Breast epithelium (tissue), 4 donors: ENCODE measurements at places on chromosomes 16 and 17. TPM values are rescaled to one million over a fixed set of nuclear protein-coding genes. Genes with fewer than 3 reads are reported as not detected.

- no peaks in the 10 kb centered on the region for H3K27me3 ChIP-seq
- no peak overlapping the region for H3K27ac ChIP-seq
- DNase-seq = no peak
- H3K36me3 ChIP-seq = no peaks in the 10 kb centered on the region
- no peak overlapping the region for H3K4me3 ChIP-seq
Measured at GRCh38 chr17:37710344-37710886, 34.4 kb downstream of the HNF1B start.

- H3K27me3 ChIP-seq = no peaks in the 10 kb centered on the region
- H3K27ac ChIP-seq = no peak overlapping the region
- H3K4me3 ChIP-seq = no peak overlapping the region
- H3K4me1 ChIP-seq = no peaks in the 10 kb centered on the region
Measured at GRCh38 chr17:78568494-78569115, 8.6 kb downstream of the DNAH17 start.

GRCh38 chr16:88596483-88596882 lies 26.3 kb downstream of the ZC3H18 start:
- no peaks in the 10 kb centered on the region for H3K4me1 ChIP-seq
- no peak for DNase-seq
- no peaks in the 10 kb centered on the region for H3K27me3 ChIP-seq
- no peaks in the 10 kb centered on the region for H3K36me3 ChIP-seq
- no peak overlapping the region for H3K4me3 ChIP-seq
- no peak overlapping the region for H3K27ac ChIP-seq

- no peaks in the 10 kb centered on the region for H3K27me3 ChIP-seq
- peak overlapping the region; percentile 68 for H3K27ac ChIP-seq
- no peaks in the 10 kb centered on the region for H3K36me3 ChIP-seq
- no peak overlapping the region for H3K4me3 ChIP-seq
Measured at GRCh38 chr17:78748048-78748729, 33.9 kb downstream of the CYTH1 start.

DNA sequence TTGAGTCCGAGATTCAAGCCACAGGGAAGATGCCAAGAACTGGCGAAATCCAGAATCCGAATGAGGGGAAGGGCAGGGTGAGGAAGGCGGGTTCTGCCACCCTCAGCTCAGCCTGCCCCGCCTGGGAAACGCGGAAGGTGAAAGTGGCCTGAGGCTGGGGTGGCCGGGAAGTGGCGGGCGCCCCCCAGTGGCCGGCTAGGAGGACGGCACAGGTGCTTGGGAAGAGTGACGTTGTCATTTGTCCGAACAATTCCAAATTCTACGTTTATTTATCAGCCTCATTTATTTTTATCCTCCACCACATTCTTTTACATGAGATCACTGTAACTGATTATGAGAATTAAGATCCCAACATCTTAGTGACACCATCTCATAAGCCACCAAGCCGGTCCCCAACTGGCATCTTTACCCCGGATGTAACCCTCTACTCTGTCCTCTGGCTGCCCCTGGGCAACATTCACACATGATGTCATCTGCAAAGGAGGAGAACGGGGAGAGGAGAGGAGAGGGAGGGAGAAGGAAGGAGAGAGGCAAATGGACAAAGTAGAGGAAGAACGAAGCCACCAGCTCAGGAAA lies 21.3 kb downstream of the SRCIN1 start:
- peaks cover 9% of the 10 kb centered on the region for H3K4me1 ChIP-seq
- no peak overlapping the region for H3K4me3 ChIP-seq
- H3K27ac ChIP-seq = peak overlapping the region; percentile 89
- peak; percentile 91 for DNase-seq
- no peaks in the 10 kb centered on the region for H3K36me3 ChIP-seq

DNA sequence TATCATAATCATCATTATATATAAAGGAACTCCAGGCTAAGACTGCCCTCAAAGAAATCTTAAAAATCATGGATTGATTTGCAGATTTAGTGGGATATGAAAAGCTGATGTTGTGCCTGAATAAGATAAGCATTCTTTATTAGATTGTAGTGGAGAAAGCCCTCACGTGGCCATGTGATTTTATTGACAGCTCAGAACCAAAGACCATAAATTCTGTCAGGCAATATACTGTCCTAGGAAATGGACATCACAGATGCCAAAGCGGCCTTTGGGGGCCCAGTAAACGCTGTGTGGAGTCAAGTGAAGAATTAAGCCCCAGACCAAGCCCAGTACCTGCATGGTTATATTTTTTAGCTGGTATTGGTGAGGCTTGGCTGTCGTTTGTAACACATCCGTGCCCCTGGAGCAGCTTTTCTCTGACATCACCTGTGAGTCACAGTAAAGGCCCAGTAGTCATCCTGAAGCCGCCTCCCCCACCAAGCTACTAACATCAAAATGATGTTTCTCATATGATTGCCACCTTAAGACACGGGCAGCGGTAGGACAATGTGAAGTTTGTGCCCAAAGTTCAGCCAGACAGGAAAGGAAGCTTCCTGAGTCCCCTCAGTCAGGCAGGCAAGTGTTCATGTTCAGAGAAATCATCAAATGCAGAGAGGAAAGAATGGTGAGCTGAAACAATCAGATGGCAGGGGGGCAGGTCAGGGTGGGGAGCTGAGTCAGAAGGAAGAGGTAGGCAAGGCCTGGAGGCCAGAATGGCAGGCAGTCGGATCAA lies 209.4 kb downstream of the IRX3 start:
- H3K27me3 ChIP-seq = no peaks in the 10 kb centered on the region
- H3K27ac ChIP-seq = peak overlapping the region; percentile 57
- no peak overlapping the region for H3K4me3 ChIP-seq
- no peaks in the 10 kb centered on the region for H3K36me3 ChIP-seq

- no peaks in the 10 kb centered on the region for H3K27me3 ChIP-seq
- H3K27ac ChIP-seq = no peak overlapping the region
- no peaks in the 10 kb centered on the region for H3K36me3 ChIP-seq
- peak; percentile 69 for DNase-seq
- no peaks in the 10 kb centered on the region for H3K4me1 ChIP-seq
Measured at GRCh38 chr16:31868691-31869167, 4.9 kb upstream of the ZNF267 start.

DNA sequence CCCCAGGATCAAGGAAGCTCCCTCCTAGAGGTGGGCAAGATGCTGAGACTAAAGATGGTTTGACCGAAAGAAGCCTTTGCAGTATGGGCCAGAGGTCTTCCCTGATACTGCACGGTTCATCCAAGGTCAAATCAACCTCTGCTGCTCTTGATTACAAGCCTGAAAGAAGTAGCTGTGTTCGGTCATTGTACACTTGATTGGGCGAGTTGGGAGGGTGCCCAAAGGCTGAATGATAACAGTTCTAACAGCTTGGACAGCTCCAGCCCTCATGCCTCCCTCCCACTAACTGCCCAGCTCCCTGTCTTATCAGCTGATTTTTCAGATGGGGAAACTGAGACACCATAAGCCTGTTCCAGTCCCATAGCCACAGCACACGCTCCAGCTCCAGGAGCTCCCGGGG lies 42.8 kb downstream of the ABCC12 start:
- no peaks in the 10 kb centered on the region for H3K27me3 ChIP-seq
- H3K27ac ChIP-seq = no peak overlapping the region
- no peaks in the 10 kb centered on the region for H3K4me1 ChIP-seq
- H3K36me3 ChIP-seq = no peaks in the 10 kb centered on the region

DNA sequence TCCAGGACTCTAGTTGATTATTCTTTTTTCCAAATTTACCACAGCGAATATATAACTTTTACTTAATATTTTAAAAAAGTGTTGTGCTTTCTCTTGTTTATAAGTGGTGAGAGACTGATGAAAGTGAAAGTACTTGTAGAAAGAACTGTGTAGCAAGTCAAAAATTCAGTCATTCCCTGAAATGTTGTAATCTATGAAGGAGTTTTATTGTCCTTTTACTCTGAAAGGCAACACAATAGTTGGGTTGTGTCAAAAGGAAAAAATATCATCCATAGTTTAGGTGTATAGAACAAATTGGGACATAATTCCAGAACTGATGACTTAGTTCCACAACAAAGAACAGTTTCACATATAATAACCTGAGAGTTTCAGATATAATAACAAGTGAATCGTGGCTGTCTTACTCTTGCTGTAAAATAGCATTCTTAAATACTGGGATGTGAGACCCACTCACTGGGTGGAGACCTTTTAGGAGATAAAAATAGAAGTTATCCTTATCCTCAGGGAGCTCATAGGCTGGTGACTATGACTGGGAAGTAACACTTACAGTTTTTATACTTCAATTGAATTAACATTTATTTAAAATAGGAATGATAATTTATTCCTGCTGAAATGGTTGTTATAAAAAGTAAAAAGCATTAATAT lies 20.6 kb downstream of the CYB5B start:
- no peaks in the 10 kb centered on the region for H3K27me3 ChIP-seq
- H3K27ac ChIP-seq = peak overlapping the region; percentile 91
- H3K4me1 ChIP-seq = peaks cover 7% of the 10 kb centered on the region
- peak overlapping the region; percentile 18 for H3K4me3 ChIP-seq
- DNase-seq = no peak
- no peaks in the 10 kb centered on the region for H3K36me3 ChIP-seq

DNA sequence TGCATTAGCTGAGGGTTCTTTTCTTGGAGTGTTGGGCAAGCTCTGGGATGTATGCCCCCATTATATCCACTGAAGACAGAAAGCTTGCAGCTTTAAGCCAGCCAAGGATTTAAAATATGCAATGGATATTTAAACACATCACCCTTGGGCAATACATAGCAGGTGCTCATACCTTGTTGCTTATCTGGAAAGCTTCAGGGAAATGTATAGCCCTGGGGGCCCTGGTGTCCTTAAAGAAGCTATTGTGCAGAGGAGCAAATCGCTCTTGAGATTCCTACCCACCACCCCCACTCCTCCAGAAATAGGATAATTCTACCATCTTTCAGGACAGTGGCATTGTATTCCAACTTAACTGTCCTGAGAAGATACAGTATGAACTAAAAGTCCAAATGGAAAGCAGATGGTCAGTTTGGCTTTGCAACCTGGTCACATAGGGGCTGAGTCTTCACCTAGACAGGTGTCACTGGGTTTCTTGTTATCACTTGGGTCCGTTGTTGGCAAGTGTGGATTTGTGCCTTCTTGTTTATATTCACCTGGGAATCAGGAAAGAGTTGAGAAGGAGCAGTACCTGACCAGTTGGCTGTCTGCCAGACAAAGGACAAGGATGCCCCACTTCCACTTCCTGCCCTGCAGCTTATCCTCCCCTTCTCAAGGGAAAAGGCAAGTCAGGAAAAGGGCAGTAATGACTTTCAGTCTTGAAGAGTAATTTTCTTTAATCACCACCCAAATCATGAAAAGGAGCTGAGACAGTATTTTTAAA lies 3.4 kb downstream of the ANKRD40CL start:
- DNase-seq = no peak
- H3K4me3 ChIP-seq = no peak overlapping the region
- H3K27ac ChIP-seq = no peak overlapping the region
- no peaks in the 10 kb centered on the region for H3K27me3 ChIP-seq

DNA sequence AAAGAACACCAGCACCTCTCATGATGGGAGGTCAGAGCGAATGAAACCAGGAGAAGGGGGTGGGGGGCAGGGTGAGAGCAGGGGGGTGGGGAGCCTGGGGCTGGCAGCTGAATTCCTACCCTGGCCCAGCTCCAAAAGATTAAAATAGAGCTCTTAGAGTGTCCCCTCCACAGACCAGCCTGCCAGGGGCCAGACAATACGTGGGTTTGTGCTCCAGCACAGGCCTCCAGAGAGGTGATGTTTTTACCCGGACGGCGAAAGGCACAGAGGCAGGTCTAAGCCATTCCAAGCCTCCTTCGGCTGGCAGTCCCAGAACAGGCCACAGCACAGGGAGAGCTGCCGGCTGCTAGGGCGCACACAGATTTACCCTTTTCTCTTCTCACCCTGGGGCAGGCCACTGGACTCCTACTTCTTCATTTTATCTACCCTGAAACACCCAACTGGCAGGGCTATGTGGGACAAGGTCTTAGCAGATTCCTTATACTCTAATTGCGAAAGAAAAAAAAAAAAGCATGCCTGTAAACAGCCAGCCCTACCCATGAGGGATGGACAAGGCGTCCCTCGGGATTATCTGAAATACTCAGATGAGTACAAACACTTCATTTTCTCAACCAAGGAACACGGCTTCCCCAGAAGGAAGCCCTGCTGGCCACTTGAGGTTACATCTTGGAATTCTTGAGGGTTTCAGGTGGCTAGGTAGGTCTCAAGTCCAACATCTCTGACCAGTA lies 71.9 kb upstream of the NOG start:
- DNase-seq = no peak
- no peak overlapping the region for H3K4me3 ChIP-seq
- no peaks in the 10 kb centered on the region for H3K4me1 ChIP-seq
- H3K27ac ChIP-seq = no peak overlapping the region
- no peaks in the 10 kb centered on the region for H3K27me3 ChIP-seq
- H3K36me3 ChIP-seq = no peaks in the 10 kb centered on the region

GRCh38 chr17:29615048-29615385 lies 7.7 kb downstream of the CORO6 start:
- H3K27ac ChIP-seq = no peak overlapping the region
- H3K27me3 ChIP-seq = no peaks in the 10 kb centered on the region
- peak overlapping the region; percentile 63 for H3K4me3 ChIP-seq
- peaks cover 17% of the 10 kb centered on the region for H3K4me1 ChIP-seq
- no peak for DNase-seq

GRCh38 chr17:76940738-76941350 lies 72.6 kb downstream of the MGAT5B start:
- no peaks in the 10 kb centered on the region for H3K36me3 ChIP-seq
- no peaks in the 10 kb centered on the region for H3K4me1 ChIP-seq
- no peak overlapping the region for H3K27ac ChIP-seq
- DNase-seq = no peak

GRCh38 chr16:88623858-88624257 lies 14.5 kb upstream of the IL17C start:
- no peak overlapping the region for H3K4me3 ChIP-seq
- no peaks in the 10 kb centered on the region for H3K4me1 ChIP-seq
- H3K36me3 ChIP-seq = no peaks in the 10 kb centered on the region
- no peak overlapping the region for H3K27ac ChIP-seq
- H3K27me3 ChIP-seq = no peaks in the 10 kb centered on the region

GRCh38 chr16:47567321-47567720 lies 106.2 kb downstream of the PHKB start:
- H3K4me3 ChIP-seq = no peak overlapping the region
- H3K27me3 ChIP-seq = no peaks in the 10 kb centered on the region
- H3K27ac ChIP-seq = no peak overlapping the region
- H3K4me1 ChIP-seq = no peaks in the 10 kb centered on the region
- H3K36me3 ChIP-seq = no peaks in the 10 kb centered on the region

DNA sequence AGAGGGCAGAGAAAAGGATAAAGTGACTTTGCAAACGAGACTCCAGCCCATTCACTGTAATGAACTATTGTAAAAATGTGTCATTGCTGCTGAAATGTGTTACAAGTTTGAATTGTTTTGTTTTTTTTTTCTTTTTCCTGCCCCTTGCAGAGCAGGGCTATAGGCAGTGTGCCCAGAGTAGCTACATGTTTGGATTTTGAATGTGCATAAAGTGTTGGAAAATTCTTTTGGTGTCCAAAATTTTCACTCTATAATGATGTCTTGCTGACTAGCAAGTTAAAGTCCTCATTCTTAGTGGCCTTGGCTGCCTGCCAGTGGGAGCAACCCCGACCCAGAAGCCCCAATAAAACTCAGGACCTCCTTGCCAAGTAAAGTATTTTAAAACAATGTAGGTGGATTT lies 66.5 kb downstream of the IGF2BP1 start:
- H3K27me3 ChIP-seq = no peaks in the 10 kb centered on the region
- no peak overlapping the region for H3K27ac ChIP-seq
- no peaks in the 10 kb centered on the region for H3K36me3 ChIP-seq
- DNase-seq = no peak
- H3K4me3 ChIP-seq = no peak overlapping the region

The PRSS36 gene
- total RNA-seq = 2.0 TPM

The CHST6 gene
- total RNA-seq = 0.44 TPM

The KRTAP4-4 gene
- not detected for total RNA-seq

The KRTAP1-5 gene
- not detected for total RNA-seq

The FOXF1 gene
- total RNA-seq = not detected

The SLC38A8 gene
- not detected for total RNA-seq

The HELZ gene
- total RNA-seq = 104 TPM

The MBTD1 gene
- total RNA-seq = 19.4 TPM
